Smooth muscle cell of the pulmonary artery (primary cell): ENCODE measurements at places on chromosomes 3 and 15. TPM values are rescaled to one million over a fixed set of nuclear protein-coding genes. Genes with fewer than 3 reads are reported as not detected.

The A4GNT gene
- total RNA-seq: not detected in 2 replicates

The AADACL2 gene
- total RNA-seq: not detected in 2 replicates

The PPARG gene
- 6.9 and 25.3 TPM in 2 replicates for total RNA-seq

The ABCF3 gene
- 64.6 and 69.0 TPM in 2 replicates for total RNA-seq

The FBN1 gene
- total RNA-seq: 2,453 and 2,749 TPM in 2 replicates

The TGM5 gene
- 0.26 TPM in 1 of 2 replicates, not detected in the other for total RNA-seq

The OCA2 gene
- total RNA-seq: not detected in 2 replicates

The GOLGA8S gene
- total RNA-seq: 0.07 and 0.10 TPM in 2 replicates

The SCAMP5 gene
- 1.6 and 2.6 TPM in 2 replicates for total RNA-seq

The RHCG gene
- total RNA-seq: 0.07 and 0.50 TPM in 2 replicates

The ZSCAN29 gene
- 16.7 and 17.8 TPM in 2 replicates for total RNA-seq

The MCF2L2 gene
- 0.13 and 0.33 TPM in 2 replicates for total RNA-seq

The SH2D7 gene
- not detected in 2 replicates for total RNA-seq

The PLS1 gene
- total RNA-seq: 1.0 and 1.7 TPM in 2 replicates

The ST8SIA2 gene
- 0.13 TPM in 1 of 2 replicates, not detected in the other for total RNA-seq

The FANCD2OS gene
- not detected in 2 replicates for total RNA-seq
